ENCODE measurements at places on chromosomes 16 and 17.

DNA sequence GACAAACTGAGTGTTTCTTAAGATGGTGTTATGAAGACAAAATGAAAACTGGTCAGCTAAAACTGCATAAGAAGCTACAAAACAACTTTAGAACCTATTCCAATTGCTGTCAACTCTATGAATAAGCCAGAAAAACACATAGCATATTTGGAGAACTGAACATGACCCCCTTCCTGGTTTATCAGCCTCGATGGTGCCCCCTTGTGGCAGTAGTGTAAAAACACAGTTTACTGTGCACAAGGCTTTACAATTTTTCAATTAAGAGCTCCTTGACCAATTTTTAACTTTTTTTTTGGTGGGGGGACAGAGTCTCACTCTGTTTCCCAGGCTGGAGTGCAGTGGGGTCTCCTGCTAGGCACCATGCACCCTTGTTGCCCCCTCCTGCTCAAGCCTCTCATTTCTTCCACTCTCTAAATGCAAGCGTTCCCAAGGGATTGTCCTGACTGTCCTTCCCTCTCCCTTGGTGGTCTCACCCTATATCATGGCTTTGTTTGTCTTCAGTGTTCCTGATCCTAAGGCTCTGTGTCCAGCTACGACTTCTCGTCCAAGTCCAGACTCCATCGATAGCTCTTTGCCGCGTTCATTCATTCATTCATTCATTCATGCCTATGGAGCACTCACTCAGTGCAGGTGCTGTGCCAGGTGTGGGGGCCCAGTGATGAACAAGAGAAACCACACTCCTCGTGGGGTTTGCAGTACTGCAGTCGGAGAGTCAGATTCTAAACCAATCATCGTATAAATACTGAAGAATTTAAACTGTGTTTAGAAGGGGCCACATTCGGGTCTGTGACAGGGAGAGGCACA, 7.5 kb downstream of the EIF1 start:
- peak; percentile 73 for DNase-seq

GRCh38 chr17:78268191-78268874, 36.9 kb downstream of the TMEM235 start:
- no peak for DNase-seq

DNA sequence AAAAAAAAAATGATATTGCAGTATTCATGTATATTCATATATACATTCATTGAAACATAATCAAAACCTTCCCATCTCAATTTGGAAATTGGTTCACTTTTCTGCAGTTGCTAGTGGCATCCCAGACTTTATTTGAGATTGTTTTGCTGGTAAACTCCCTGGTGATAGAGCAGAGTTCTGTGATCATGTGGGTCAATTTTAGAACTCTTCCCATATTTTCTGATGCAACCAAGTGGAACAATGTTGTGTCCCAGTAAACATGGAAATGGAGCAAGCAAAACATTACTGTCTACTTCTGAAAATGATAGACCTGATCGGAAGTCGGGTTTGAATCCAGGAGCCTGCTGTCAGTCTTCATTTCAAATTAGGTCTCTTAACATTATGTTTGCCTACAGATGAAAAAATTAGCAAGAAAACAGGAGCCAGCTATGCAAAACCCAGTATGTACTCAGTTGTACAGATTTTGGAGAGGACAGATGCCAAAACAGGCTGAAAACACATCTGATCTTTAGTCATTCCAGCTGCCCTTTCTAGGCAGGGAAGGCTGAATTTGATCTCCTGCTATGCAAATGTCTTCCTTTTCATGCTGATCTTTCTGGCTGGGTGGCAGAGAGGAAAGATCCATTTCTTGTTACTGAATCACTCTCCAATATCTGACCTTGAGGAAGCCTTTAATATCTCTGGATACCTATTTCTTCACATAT, 786.6 kb upstream of the SOX9 start:
- no peak for DNase-seq

GRCh38 chr17:37079735-37080134, 131.0 kb downstream of the AATF start:
- DNase-seq = peak; percentile 72

- DNase-seq = peak; percentile 42
Observed at GRCh38 chr17:56867948-56868376, 34.0 kb downstream of the DGKE start.

DNA sequence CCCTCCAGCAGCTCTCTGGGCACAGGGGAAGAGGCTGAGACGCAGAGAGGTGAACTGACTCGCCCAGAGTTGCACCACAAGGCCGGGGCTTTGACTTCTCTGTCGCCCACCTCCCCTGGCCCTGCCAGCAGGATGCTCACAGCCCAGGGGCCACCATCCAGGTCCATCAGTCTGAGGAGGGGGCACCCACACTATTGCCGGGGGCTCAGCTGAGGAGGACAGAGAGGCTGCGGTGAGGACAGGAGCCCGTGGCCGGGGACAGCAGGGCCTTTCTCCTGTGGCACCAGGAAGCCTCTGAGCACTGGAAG, 32.6 kb downstream of the KDM8 start:
- DNase-seq = no peak

DNA sequence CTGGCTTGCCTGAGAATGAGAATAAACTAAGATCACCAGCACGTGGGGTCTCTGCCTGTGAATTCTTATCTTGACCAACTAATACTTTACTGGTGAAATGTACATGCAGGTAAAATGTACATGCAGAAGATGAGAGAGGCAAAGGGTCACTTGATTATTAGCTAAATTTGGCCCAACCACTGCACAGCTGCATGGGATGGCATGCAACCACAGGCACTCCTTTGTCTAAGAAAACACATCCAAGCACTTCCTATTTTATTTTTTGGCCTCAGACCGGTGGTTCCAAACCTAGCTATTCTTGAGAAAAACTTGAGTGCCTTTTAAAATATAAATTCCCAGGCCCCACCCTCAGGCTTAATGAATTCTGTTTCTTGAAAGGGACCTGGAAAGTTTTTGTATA, 77.9 kb downstream of the SYCE1L start:
- no peak for DNase-seq

DNA sequence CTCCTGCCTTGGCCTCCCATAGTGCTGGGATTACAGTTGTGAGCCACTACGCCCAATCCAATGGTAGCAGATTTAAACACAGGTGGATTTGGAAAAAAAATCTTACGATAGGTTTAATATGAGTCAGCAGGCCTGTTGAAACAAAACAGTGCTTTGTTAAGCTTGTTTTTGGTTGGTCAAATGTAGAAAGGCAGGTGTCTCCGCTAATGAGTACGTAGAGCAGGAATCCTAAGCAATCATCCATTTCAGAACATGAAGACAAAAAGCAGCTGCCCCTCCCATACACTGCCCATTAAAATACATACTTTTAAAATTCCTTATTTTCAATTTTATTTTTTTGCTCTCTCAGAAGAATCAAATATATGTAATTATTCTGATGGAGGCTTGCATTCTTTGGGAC, 1.9 kb upstream of the WWOX start:
- no peak for DNase-seq

All from amniotic epithelial cell (primary cell).